ENCODE measurements at places on chromosomes 4 and X.

DNA sequence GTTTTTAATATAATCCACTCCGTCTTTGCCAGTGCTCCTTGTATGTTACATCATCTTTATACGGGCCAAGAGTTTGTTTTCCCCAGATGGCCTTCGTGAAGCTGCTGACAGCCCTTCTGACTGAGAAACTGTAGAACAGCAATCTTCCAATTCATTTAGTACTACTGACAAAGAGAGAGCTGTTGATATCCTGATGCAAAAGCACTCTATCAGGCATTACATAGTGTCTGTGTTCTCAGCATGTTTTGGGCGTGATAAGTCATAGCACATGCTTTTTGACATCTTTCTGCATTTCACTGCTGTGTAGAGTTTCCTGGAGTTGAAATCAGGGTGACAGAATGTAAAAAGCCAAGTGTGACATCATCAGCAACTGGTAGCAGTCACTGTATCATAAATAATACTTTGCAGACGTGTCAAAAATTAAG is 746.3 kb upstream of the FAM241A start:
- DNase-seq, result no peak

GRCh38 chr4:8916351-8916885 is 44.8 kb upstream of the HMX1 start:
- no peak for DNase-seq

GRCh38 chr4:183807420-183808096 is 97.5 kb upstream of the STOX2 start:
- no peak for DNase-seq

DNA sequence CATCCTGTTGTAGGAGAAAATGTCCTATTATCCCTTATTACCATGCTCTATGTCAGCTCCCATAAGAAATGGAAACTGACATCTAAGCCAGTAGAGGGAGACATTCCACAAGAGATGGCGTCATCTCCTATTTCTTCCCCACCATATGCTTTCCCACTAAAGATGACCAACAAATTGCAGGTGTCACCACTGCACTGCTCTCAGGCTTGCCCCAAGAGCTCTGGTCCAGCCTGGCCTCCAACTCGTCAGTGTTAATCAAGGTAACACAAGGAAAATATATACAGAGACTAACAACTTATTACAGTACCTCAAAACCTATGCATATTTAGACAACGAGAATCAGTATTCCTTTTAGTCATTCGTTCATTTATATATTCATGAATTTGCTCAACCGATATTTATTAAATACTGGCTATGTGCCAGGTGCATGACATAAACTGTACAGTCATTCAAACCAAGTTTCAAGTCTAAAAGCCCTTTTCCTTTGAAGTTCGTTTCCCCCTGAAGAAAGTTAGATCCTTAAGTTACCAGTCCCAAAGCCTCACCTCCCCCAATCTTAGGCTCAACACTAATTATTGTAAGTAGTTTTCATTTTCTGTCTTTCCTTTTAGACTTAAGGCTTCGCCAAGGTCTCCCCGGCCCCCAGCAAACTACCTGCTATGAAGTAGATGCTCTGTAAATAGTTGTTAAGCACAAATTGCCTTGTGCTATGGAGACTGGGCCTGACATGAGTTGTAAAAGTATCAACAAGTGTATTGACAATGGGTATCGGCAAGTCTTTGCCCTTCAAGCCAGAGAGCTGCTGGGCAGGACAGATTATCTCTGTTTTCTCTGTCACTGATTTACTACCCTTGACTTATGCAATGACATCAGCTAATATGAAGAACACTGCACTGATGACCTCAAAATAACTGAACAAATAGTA is 3.1 kb upstream of the FGB start:
- peak; percentile 34 for DNase-seq

DNA sequence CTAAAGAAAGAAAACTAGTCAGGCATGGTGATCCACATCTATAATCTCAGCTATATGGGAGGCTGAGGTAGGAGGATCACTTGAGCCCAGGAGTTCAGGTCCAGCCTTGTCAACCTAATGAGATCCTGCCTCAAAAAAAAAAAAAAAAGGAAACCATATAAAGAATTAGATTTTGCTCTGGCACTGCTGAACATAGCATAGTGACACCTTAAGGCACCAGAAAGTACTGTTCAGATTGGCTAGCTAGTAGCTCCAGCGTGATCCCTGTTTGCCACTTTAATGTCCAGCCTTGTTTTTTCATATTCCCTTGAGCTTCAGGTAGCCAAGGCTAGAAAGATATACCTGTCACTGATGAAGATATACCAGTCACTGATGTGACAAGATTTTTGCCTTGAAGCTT is 34.1 kb downstream of the EXOC1 start:
- DNase-seq, result no peak

- DNase-seq, result no peak
These were observed 216.4 kb upstream of the TET2 start for GRCh38 chr4:104930298-104930697.

GRCh38 chr4:140131675-140132229 is 22.2 kb downstream of the MAML3 start:
- DNase-seq, result no peak

GRCh38 chr4:140099983-140100382 is 54.0 kb downstream of the MAML3 start:
- DNase-seq, result no peak

- no peak for DNase-seq
These were observed 102.7 kb downstream of the CNKSR2 start for GRCh38 chrX:21476909-21477308.

All from hematopoietic multipotent progenitor cell treated with erythropoietin and hydrocortisone succinate and interleukin-3 and kit ligand, for 17 days (in vitro differentiated cells).